ENCODE measurements at places on chromosomes 3 and 15.

DNA sequence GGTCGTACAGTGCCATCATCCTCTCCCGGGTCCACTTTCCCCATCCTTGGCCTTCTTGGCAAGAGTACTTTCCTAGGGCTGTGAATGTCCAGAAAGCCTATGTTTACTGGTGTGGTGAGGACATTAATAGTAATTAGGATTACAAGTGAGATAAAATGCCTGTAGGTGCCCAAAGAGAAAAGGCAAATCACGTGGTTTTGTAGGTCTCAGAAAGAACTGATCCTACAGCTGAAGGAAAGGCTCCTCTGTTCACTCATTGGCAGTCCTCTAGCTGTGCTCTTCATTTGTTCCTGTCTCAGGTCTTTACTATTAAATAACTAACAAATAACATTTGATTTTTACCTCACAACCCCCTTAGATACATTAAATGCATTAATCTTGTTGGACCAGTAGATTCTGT, 220.1 kb upstream of the CBLB start:
- no peak for DNase-seq

DNA sequence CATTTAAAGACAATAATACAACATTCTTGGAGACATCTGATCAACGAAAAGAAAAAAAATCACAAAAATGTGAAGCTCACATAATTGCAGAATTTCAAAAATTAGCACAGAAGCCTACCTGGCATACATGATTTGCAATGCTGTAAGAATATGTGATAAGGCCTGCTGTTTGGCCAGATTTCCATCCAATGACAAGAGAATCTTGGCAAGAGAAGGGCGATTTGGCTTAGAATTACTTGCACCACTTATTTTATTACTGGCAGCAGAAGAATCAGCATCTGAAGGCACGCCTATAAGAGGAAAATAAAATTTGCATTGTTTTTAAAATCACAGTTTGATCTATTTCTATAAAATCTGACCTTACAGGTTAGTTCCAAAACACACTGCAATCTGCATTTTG, 70.3 kb upstream of the OCA2 start:
- no peak for DNase-seq

- DNase-seq: no peak
Observed at GRCh38 chr3:148955544-148956346, 35.6 kb upstream of the GYG1 start.

DNA sequence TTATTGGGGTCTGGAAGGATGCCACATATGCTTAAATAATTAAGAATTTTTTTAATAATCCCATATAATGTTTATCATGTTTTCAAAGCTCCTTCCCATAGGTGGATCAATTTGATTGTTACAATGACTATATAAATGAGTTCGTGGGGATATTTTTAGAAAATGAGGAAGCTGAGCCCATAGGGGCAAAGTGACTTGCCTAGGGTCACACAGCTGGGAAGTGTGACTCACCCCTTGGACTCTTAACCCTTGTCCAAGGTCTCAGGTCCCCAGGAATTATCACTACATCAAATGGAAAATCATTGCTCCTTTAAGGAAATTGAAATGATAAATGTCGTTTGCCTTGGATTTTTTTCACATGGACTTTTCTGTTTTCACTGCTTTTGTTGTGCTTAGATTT, 161.2 kb upstream of the RGMA start:
- no peak for DNase-seq

GRCh38 chr15:27457766-27458165, 486.8 kb downstream of the GABRG3 start:
- DNase-seq: no peak

DNA sequence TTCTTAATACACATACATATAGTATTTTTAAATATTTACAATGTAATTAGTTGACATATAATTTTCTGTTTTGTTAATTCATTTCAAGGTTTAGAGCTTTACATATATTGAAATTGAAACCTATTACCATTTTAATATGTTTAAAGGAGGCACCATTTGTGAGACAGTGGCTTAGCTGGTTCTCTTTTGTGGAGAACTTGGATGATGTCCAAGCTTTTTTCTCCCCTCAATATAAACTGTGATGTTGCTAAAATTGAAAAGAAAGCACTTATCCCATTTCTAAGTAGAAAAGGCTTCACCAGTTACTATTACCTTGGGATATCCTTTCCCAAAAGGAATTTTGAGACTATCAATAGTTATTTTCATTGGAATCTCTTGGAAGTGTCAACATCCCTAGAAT, 707.2 kb downstream of the NTRK3 start:
- no peak for DNase-seq

GRCh38 chr3:64082961-64083541, 59.8 kb upstream of the PSMD6 start:
- DNase-seq: no peak

DNA sequence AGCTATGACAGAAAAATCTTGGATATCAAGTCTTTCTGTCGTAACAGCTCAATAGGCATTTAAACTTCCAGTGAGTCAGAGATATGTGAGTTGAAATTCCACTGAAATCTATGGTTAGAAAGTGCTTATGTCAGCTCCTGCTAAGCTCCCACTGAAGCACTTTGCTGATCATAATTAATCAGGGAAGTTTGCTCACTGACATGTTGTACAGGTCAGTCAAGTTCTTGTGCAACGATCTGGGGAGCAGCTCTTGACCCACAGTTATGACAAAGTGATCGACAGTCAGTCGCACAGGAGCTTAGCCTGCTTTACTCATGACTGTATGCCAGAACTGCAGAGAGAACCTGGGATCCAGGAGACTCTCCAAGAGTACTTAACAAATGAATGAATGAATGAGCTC, 453.5 kb downstream of the SOX2 start:
- DNase-seq: no peak

DNA sequence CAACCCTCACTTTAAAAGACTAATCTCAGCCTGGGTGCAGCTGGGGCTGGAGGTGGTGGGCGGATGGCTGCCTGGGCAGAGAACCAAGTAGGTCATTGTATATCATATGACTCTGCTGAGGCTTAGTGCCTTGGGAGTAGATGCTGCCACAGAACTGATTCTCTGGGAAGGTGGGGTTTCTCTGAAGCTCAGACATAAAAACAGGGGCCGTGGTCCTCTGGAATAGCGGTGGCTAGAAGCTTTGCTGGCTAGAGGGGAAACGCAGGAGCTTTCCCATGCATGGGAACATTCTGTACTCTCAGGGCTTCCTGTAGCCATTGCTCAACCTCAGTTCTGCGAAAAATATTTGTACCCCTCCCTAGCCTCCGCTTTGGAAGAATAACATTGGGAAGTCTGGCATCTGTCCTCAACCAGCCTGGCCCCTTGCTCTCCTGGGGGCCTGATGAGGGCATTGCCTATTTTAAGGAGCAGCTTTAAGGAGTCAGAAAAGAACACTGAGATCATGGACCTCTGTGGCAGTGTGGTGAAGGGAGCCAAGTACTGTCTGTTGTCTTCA, 14.7 kb downstream of the TIMP4 start:
- DNase-seq: no peak

GRCh38 chr15:93362203-93362602, 273.2 kb upstream of the RGMA start:
- DNase-seq: no peak

- DNase-seq: no peak
Observed at GRCh38 chr15:66760097-66760967, 58.3 kb downstream of the SMAD6 start.

- DNase-seq: no peak
Observed at GRCh38 chr3:37456270-37456708, 281.9 kb upstream of the LRRFIP2 start.

DNA sequence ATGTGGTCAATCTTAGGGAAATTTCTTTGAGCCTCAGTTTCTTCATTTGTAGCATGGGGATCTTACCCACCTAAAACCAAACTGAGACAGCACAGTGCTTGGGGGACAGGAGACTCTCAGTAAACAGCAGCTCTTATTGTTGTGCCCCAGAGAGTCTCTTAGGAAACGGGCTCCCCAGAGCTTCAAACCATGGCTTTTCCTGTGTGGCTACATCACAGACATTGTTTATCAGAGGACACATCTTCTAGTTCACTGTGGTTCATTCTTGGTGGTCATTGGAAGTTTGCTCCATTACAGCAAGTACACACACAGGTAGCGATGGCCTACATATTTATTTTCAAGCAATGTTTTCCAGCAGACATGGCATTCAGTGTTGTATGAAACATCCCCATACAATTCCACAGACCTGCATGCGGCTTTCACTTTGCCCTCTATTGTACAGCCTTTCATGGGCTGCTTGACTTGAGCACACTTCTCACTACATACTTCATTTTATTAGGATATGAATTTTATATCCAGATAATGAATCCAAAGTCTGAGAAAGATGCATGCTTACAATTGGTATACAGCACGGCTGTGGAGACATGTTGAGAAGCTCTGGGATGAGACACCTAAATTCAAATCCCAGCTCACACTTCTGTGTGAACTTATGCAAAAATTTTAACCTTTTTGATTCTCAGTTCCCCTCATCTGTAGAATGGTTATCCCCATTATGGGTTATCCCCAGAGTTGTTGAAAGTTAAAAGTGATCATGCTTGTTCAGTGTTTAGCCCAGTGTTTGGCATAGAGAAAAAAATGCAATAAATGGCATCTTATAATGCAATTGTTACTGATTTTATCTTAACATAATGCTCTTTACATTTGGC, 84.8 kb upstream of the ICE2 start:
- no peak for DNase-seq

GRCh38 chr15:74312445-74313007, 54.9 kb downstream of the CYP11A1 start:
- DNase-seq: no peak

All from activated naive CD4-positive, alpha-beta T cell (primary cell).